ENCODE measurements at places on chromosomes 5 and 9. TPM values are rescaled to one million over a fixed set of nuclear protein-coding genes. Genes with fewer than 3 reads are reported as not detected.

GRCh38 chr9:32524892-32525708 is 896 bp downstream of the RIGI start:
- DNase-seq = no peak

DNA sequence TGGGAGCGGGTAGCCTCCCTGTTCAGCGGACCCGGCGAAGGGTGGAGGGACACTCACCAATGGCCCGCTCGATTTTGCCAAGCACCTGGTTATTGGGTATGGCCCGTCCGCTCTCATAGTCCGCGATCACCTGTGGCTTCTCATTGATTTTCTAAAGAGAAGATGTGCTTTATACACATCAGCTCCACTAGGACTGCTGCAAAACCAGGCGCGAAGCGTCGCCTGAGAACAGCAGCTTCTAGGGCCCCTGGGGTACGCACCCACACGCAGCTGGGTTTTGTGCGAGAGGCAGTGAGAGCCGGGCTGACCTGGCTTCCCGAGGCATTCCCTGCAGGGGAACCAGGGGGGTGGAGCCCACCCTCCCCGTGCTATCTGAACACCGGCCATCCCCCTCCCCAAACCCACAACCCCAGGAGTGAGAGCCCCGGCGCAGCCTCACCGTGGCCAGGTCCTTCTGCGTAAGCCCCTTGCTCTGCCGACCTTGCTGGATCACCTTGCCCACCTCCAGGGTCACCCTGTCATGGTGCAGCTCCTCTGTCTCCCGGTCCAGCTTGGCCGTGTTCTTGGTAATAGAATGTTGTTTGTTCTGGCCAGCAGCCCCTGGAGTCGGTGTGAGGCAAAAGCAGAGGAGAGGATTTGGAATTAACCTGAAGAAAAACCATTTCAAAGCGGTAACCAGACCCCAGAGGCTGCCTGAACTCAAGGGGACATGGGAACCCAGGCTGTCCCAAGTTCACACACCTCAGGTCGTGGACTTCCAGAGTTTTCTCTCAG is 3.1 kb downstream of the EDF1 start:
- no peak for DNase-seq

DNA sequence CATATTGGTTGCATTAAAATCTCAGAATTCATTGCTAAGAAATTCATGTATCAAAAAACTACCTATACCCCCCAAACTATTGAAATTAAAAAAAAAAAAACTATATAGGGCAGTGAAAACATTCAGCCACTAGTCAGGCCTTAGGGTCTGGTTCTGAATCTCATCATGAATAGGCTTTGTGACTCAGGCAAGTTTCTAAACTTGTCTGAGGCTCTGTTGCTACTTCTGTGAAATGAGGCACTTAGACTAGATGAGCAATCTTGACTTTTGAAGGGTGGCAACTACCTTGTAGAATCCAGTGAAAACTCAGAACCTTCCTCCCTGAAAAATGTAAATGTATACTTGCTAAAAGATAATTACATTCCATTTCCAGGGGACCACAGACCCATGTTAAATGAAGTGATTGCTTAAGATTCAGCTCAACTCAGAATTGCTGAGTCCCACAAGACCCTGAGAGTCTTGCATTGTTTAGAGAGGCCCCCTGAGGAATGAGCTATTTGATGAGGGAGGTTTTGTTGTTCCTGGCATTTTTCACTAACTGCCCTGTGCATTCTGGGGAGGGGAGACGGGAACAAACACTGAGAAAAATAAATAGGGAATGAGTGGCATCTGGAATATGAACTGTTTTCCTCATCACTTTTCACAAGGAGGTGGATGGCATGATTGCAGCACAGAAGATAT is 29.5 kb downstream of the RAI14 start:
- DNase-seq = no peak

DNA sequence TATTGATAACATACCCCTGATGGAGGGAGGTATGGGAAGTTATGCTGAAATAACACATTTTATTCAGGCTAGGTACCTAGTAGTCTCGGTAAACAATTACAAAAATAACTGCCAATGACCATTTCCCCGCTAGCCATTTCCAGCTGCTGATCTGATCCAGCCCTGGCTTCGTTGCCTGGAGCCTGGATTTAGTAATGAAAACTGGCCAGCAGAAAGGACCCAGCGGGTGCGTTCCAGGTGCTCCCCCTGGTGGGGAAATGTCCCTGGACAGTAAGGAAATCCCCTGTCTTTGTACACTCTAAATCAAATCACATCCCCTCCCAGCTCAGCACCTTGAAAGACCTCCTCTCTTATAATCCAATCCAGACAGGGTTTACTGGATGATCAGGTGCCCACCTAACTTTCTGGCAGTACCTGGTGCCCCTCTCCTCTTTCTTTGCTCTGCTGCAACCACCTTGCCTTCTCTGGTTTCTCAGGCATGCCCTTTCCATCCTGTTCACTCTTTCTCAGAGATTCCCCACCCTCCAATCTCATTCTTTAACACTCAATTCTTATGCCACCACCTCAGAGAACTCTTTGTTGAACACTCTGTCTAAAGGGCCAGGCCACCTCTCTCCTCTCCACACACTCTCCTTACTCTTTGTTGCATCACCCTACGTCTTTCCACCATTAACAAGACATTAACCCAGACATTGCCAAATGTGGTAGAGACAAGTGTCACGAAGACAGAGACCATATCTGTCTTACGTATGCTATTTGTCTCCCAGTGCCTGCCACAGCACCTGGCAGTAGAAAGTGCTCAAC is 50.1 kb upstream of the SMAD5 start:
- DNase-seq = peak; percentile 58

GRCh38 chr5:130270786-130271185 is 366.5 kb downstream of the CHSY3 start:
- DNase-seq = no peak

- DNase-seq = peak; percentile 91
Measured at GRCh38 chr5:14871214-14872069, at the start of gene ANKH. Gene ANKH (minus strand): TSS chr5:14871778. CDS start chr5:14871447, 331 bp downstream.

DNA sequence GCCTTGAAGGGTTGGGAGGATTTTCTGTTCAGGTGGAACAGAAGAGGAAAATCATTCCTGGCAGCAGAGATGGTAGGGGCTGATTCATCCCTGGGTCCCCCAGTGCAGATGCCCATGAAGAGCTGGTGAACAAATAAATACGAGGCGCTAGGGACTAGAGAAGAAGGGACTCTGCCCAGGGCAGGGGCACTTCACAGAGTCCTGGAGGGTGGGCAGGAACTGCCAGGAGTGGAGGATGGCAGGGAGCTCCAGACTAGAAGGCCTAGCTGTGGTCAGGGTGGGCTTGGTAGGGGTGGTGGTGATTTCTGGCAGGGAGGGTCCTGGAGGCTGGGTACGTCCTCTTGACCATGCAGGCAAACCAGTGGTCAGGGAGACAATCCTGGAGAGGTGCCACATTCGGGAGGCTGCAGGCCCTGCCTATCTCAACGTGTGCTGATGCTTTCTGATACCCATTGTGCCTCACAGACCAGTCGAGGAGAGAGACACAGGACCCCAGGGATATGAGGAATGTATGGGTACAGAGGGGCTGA is 69.9 kb downstream of the CRB2 start:
- peak; percentile 24 for DNase-seq

DNA sequence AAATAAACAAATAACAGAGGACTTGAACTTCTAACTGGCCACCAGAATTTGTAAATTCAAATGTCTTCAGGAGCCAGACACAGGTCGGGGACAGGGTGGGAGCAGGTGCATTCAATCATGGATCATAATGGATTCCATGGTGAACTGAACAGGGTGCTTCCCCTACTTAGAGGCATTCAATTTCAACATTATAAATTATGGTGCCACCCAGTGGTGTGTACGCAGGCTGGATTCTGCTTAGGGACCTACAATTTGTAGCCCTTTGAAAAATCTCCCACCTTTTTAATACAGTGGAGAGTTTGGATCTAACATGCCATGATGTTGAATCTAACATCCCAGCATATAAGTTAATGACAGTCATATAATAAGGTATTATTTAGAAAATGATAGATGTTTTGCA is 22.3 kb downstream of the KLF9 start:
- DNase-seq = no peak

DNA sequence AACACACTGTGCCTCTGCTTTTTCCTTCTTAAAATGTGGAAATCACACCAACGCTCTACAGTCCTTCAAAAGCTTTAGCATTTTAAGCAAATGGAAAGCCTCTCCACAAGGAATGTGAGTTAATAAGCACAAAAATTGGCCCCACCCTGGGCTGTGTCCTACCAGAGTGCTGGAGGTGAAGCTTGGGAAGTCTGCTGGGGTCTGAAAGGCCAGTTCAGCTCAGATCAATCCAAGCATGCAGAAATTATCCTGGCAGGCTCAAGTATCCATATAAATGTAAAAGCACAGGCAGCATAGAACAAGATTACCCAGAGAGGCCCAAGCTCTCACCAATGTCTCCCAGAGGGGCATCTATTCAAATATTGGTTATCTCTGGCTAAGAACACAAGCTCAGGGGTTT is 98.5 kb downstream of the ESM1 start:
- DNase-seq = no peak

- no peak for DNase-seq
Measured at GRCh38 chr9:79184831-79185230, 386.9 kb upstream of the TLE4 start.

DNA sequence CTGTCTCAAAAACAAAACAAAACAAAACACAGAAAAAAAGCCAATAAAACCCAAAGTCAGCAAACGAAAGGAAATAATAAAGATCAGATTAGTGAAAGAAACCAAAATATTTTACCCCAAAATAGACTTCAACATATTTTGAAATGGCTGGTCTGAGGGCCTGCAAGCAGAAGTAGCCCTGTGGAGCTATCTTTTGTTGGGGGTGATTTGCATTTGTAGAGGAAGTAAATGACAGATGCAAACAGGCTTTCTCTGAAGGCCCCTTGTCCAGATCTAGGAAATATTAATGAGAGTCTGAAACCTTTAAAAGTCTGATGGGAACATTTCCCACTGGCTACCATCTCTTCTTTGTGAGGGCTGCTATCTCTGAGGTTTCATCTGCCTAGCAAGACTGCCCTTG is 74.0 kb downstream of the GCNT4 start:
- no peak for DNase-seq

GRCh38 chr5:77015938-77016569 is 14.2 kb upstream of the AGGF1 start:
- DNase-seq = no peak

- DNase-seq = no peak
Measured at GRCh38 chr9:133359399-133360175, 3.2 kb downstream of the SURF2 start.

DNA sequence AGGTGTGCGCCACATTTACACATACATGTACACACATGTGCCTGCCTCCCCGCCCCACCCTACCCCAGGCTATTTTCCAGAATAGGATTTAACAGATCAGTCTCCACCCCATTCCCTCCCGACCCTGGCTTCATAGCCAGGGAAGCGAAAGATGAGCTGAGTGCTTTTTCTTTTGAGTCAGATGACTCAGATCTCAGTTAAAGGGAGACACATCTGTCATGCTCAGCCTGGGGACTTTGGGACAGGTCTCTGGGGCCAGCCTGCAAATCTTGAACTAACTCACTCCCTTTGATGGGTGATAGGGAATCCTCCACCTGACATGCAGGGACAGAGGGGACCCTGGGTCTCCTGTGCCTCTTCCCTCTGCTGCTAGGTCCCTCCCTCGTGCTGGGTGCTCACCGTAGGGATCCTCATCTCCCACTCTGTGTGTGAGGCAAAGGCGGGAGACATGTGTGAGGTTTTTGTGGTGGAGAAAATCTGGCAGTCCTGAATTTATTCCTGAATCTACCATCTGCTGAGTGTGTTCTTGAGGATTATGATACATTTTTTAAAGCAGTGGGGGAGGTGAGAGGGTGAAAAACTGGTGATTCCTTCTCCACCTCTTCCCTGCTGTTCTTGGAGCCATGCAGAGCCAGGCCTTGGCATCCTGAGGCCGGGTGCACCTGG is 37.7 kb downstream of the NEUROG1 start:
- DNase-seq = no peak

DNA sequence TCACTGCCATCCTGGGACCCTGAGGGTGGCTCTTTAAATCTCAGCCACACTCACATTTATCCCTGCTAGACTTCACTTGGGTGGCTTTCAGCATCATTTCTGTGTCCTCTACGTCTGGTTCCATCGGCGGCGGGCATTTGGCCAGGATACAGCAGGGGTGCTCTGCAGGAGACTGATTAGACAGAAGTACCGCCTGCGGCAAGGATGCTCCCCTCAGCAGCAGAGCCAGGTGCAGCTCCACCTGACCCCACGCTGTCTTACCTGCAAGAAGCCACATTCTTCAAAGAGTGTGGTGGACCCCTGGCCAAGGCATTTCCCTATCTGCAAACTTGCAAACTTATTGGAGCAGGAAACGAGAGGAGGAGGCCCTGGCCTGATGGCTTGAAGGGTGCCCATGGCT is 309.8 kb upstream of the IRX4 start:
- no peak for DNase-seq

- no peak for DNase-seq
Measured at GRCh38 chr9:113592876-113593575, 129.5 kb downstream of the RGS3 start.

- DNase-seq = no peak
Measured at GRCh38 chr9:130368631-130369103, 76.1 kb upstream of the ASS1 start.

- no peak for DNase-seq
Measured at GRCh38 chr9:128632066-128632465, 24.6 kb downstream of the DYNC2I2 start.

DNA sequence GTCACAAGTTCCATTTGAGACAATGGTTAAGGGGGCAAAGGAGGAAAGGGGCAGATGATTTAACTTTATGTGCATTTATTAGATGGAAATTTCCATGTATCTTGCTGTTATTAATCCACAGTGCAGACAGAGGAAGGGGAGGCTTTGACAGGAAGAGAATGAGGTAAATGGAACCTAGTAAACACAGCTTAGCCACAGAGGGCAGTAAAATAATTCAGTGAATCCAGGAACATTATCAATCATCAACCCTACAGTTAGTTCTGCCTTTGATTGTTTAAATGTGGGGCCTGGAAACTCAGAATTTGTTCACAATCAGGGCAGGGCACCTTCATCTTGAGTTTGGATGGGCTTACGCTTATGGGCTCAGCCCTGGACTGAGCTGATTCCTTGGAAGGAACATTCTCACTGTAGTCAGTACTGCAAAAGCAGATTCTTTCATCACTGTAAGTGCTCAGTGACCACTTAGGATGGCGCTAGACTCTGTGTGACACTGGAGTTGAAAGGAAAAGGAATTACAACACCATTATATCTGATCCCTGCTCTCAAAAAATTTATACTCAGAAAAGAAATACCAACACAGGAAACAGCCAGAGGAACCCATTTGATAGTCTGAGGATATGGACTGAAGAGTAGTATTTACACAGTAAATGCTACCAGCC is 169.5 kb downstream of the PIK3R1 start:
- no peak for DNase-seq

The CKMT2 gene
- 1.7 TPM for total RNA-seq

The ZNF367 gene
- total RNA-seq = 7.4 TPM

The MUSK gene
- total RNA-seq = 7.8 TPM

The CER1 gene
- not detected for total RNA-seq

The NUTM2G gene
- total RNA-seq = not detected

The IFNA13 gene
- not detected for total RNA-seq

Measured in Peyer's patch (tissue), 4 donors.